ENCODE measurements at places on chromosomes 1 and 21.

DNA sequence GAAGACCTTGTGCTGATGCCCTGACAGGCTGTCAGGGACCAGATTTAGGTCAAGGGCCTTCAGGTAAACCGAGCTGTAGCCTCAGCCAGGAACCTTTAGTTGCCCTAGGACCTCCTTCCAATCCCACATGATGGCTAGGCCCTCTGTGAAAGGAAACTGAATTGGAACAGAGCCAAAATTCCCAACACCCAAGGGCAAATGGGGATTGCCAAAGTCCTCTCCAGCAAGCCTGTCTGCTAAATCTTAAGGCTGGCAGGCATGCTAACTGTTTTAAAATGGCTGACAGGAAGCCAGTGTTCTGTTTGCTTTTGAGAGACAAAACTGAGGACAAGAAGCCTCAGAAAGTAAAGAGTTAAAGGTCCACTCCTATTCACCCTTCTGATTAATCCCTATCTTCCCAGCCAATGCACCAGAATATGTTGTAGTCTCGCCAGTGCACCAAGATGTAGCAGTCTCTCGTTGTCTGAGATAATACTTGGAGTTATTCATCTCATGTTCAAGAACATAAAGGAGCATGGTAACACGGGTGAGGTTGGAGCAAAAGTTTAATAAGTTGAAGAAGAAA lies 35.1 kb downstream of the MSTO1 start:
- no peaks in the 10 kb centered on the region for H3K27me3 ChIP-seq
- H3K27ac ChIP-seq = no peak overlapping the region
- no peaks in the 10 kb centered on the region for H3K4me1 ChIP-seq

DNA sequence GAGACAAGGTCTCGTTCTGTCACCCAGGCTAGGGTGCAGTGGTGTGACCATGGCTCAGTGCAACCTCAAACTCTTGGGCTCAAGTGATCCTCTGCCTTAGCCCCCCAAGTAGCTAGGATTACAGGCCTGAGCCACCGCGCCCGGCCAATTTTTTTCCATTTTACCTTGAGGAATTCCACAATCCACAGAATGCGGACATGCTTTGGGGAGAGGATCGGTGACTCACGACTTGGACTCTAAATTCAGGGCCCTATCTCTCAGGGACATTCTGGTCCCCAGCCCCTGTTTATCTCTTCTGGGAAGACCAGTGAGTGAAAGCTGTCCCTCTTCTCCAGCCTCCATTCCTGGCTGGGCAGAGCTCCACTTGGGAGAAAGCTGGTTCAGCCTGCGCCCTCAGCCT lies 5.2 kb downstream of the PADI1 start:
- DNase-seq = no peak
- no peak overlapping the region for H3K4me3 ChIP-seq
- H3K27me3 ChIP-seq = peaks cover 5% of the 10 kb centered on the region
- H3K27ac ChIP-seq = no peak overlapping the region
- no peaks in the 10 kb centered on the region for H3K36me3 ChIP-seq

DNA sequence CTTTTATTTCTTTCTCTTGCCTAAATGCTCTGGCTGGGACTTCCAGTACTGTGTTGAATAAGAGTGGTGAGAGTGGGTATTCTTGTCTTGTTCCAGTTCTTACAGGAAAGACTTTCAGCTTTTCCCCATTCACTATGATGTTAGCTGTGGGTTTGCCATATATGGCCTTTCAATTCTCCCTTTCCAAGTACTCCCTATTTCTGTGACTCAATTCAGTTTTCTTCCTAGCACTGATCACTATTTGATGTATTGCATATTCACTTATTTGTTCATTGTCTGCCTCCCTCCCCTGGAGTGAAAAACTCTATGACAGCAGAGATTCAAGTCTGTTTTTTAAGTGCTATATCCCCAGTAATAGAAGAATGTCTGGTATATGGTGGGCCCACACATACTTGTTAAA lies 618.2 kb upstream of the CAMK1G start:
- no peaks in the 10 kb centered on the region for H3K4me1 ChIP-seq
- H3K27ac ChIP-seq = no peak overlapping the region
- DNase-seq = no peak

- H3K4me3 ChIP-seq = no peak overlapping the region
- DNase-seq = peak; percentile 60
- H3K36me3 ChIP-seq = no peaks in the 10 kb centered on the region
- peaks cover 11% of the 10 kb centered on the region for H3K4me1 ChIP-seq
- no peaks in the 10 kb centered on the region for H3K27me3 ChIP-seq
Observed at GRCh38 chr1:90616395-90616794, 100.7 kb downstream of the BARHL2 start.

DNA sequence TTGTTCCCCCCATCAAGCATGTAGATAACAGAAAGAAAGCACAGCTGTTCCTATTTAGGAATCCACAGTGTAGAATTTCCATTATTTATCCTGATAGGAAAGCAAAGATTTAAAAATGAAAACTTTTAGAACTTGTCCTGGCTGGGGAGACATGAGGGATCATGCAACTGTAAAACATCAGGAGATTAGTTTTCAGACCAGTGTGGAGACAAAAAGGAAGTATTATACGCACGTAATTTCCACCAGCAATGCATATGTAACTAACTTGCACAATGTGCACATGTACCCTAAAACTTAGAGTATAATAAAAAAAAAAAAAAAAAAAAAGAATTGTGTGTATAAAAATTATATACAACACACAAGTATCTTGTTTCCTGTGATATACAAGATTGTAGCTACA lies 172.4 kb downstream of the NEGR1 start:
- no peak overlapping the region for H3K4me3 ChIP-seq
- H3K27ac ChIP-seq = no peak overlapping the region
- H3K27me3 ChIP-seq = peaks cover 3% of the 10 kb centered on the region
- no peaks in the 10 kb centered on the region for H3K36me3 ChIP-seq
- DNase-seq = no peak
- peaks cover 33% of the 10 kb centered on the region for H3K4me1 ChIP-seq

Data from endothelial cell (in vitro differentiated cells).